Progenitor cell of endocrine pancreas (in vitro differentiated cells): ENCODE measurements at places on chromosomes 6 and 20. TPM values are rescaled to one million over a fixed set of nuclear protein-coding genes. Genes with fewer than 3 reads are reported as not detected.

DNA sequence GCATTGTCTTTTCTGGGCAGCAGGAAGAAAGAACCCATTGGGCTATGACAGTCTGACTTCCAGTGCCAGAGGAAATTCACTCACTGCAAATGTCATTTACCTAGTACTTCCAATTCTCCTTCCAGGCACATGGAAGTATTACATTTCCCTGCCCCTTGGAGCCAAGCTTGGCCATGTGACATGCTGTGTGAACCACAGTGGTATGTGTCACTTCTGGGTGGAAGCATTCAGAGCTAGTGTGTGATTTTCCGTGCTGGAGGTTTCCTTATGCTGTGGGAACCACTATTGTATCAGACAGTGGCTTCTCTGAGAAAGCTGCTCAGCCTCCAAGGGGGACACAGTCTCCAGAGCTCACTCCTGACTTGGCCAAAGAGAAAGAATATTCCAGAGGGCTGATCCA is 387.6 kb downstream of the CDC5L start:
- no peak for DNase-seq
- H3K27ac ChIP-seq: no peak overlapping the region
- H3K4me3 ChIP-seq: no peak overlapping the region

GRCh38 chr6:47483853-47484546 is 6.4 kb downstream of the CD2AP start:
- H3K4me1 ChIP-seq: peaks cover 40% of the 10 kb centered on the region
- H3K4me3 ChIP-seq: no peak overlapping the region
- H3K36me3 ChIP-seq: peaks cover 1% of the 10 kb centered on the region
- no peak for DNase-seq
- H3K27ac ChIP-seq: peak overlapping the region; percentile 75

DNA sequence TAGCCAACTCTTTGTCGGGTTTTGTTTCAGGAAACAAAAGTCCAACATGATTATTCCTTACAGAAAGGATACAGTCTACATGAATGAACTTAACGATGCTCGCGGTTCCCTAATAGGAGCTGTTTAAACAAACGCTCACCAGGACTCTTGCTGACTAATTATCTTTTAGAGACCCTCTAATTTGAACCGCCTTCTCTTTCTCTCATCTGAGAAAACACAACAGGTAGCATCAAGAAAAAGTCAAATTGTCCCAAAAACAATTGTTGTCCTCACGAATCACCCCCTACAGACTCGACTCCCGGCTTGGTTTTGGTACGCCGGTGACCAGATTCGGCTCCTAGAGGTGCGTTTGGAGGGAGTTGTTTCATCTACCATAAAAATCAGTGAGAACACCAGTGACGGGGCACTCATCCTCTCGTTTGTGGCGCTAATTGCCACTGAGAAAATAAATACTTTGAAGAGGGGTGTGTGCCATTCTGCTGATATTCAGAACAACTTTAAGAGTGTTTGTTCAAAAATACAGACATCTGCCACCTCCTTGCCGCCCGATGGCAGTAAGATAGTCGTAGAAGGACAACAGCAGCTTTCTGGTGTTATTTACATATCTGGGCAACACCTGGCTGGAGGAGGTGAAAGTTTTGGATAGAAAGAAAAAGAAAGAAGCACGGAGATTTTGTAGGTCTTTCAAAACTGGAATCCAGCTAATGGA is 1.1 kb upstream of the SIM1 start:
- H3K36me3 ChIP-seq: no peaks in the 10 kb centered on the region
- peak overlapping the region; percentile 41 for H3K27ac ChIP-seq
- peak overlapping the region; percentile 72 for H3K4me3 ChIP-seq
- peaks cover 8% of the 10 kb centered on the region for H3K4me1 ChIP-seq
- peaks cover 92% of the 10 kb centered on the region for H3K27me3 ChIP-seq
- no peak for DNase-seq

The RING1 gene
- 56.2 and 62.4 TPM in 2 replicates for total RNA-seq

The MOG gene
- total RNA-seq: not detected in 2 replicates

- H3K27me3 ChIP-seq: no peaks in the 10 kb centered on the region
- peak overlapping the region; percentile 74 for H3K27ac ChIP-seq
- no peaks in the 10 kb centered on the region for H3K36me3 ChIP-seq
- no peak for DNase-seq
- H3K4me1 ChIP-seq: peaks cover 20% of the 10 kb centered on the region
These were observed 99.1 kb downstream of the HIVEP2 start for GRCh38 chr6:142845624-142846458.

- no peak overlapping the region for H3K27ac ChIP-seq
- no peak overlapping the region for H3K4me3 ChIP-seq
These were observed 124.3 kb upstream of the CNR1 start for GRCh38 chr6:88290411-88290810.

DNA sequence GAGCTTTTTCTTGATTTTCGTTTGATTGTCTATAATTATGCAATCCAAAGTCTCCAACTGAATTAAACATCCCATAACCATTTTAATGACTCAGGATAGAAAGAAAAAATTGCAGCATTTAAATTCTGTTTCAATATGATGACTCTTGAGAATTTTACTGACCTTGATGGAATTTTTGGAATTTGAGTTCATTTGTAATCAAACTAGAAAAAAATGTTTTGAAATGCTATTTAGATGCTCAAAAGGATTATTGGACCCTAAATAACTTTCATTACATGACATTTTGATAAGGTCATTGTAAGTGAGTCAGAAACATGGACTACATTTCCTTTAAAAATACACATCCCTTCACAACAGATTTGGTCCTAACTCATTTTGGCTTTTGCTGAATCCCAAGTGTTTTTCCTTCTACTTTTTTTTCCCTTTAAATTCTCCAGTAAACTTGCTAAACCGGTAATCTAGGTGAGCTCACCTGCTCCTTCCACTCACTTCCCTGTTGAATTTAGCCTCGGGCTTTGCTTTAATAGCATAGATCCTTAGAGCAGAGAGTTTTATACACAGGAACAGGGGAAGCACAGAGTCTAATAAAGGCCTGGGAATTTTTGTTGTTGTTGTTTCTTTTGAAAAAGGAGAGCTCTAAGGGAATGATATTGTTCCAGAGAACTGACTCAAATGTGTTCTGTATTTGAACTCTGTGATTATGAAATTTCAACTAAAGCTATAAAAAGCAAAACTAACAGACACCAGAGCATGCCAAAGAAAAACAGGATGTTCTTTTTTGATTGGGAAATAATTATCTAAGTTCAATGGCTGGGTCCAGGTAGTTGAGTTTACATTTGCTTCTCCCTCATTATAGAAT is 1088.2 kb upstream of the CITED2 start:
- no peak for DNase-seq
- H3K27me3 ChIP-seq: no peaks in the 10 kb centered on the region
- peaks cover 5% of the 10 kb centered on the region for H3K36me3 ChIP-seq
- peak overlapping the region; percentile 89 for H3K27ac ChIP-seq
- H3K4me1 ChIP-seq: peaks cover 27% of the 10 kb centered on the region

GRCh38 chr6:7650878-7651277 is 60.9 kb downstream of the SNRNP48 start:
- H3K27ac ChIP-seq: no peak overlapping the region
- no peak for DNase-seq
- H3K4me3 ChIP-seq: no peak overlapping the region

GRCh38 chr6:43861212-43861894 is 91.3 kb downstream of the VEGFA start:
- no peak for DNase-seq
- H3K4me3 ChIP-seq: no peak overlapping the region
- no peak overlapping the region for H3K27ac ChIP-seq
- no peaks in the 10 kb centered on the region for H3K36me3 ChIP-seq

- no peaks in the 10 kb centered on the region for H3K4me1 ChIP-seq
- peaks cover 12% of the 10 kb centered on the region for H3K36me3 ChIP-seq
- H3K27ac ChIP-seq: no peak overlapping the region
- no peaks in the 10 kb centered on the region for H3K27me3 ChIP-seq
These were observed 58.0 kb downstream of the APCDD1L start for GRCh38 chr20:58457083-58457695.

- H3K36me3 ChIP-seq: no peaks in the 10 kb centered on the region
- no peaks in the 10 kb centered on the region for H3K27me3 ChIP-seq
- peaks cover 33% of the 10 kb centered on the region for H3K4me1 ChIP-seq
- H3K27ac ChIP-seq: peak within 1 kb of the TSS; percentile 60
- no peak for DNase-seq
These were observed at the start of gene RUNX2 for GRCh38 chr6:45327956-45328522. Gene RUNX2, plus strand, starts transcription at chr6:45328330. Its CDS starts 397 bp downstream, at chr6:45328727.

DNA sequence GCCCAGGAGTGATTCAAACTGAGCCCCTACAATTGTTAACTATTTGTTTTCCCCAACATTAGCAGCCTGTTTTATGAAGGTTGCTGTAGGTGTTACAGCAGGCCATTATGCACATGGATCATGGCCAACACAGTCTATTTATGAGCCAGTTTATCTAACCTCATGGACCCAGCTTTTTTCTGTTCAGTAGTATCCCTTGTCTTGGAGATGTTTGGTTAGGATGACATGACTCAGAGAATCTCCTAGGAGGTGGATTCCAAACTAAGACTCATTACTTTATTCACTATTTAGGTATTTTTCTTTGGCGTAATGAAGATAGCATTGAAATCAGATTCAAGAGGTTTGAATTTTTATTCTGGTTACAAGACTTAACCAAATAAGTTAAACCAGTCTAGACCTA is 62.8 kb upstream of the TFB1M start:
- H3K4me3 ChIP-seq: no peak overlapping the region
- DNase-seq: no peak
- no peaks in the 10 kb centered on the region for H3K36me3 ChIP-seq
- no peak overlapping the region for H3K27ac ChIP-seq
- peaks cover under 1% of the 10 kb centered on the region for H3K27me3 ChIP-seq
- H3K4me1 ChIP-seq: peaks cover 12% of the 10 kb centered on the region

GRCh38 chr6:27565839-27566779 is 93.2 kb upstream of the ZNF184 start:
- peaks cover 66% of the 10 kb centered on the region for H3K27me3 ChIP-seq
- H3K27ac ChIP-seq: peak overlapping the region; percentile 54
- H3K4me1 ChIP-seq: peaks cover 3% of the 10 kb centered on the region
- H3K4me3 ChIP-seq: peak overlapping the region; percentile 74
- peak; percentile 26 for DNase-seq
- no peaks in the 10 kb centered on the region for H3K36me3 ChIP-seq

GRCh38 chr6:155523821-155524651 is 68.4 kb upstream of the NOX3 start:
- no peak for DNase-seq
- H3K36me3 ChIP-seq: no peaks in the 10 kb centered on the region
- no peak overlapping the region for H3K4me3 ChIP-seq
- H3K27me3 ChIP-seq: no peaks in the 10 kb centered on the region
- H3K4me1 ChIP-seq: peaks cover 10% of the 10 kb centered on the region

DNA sequence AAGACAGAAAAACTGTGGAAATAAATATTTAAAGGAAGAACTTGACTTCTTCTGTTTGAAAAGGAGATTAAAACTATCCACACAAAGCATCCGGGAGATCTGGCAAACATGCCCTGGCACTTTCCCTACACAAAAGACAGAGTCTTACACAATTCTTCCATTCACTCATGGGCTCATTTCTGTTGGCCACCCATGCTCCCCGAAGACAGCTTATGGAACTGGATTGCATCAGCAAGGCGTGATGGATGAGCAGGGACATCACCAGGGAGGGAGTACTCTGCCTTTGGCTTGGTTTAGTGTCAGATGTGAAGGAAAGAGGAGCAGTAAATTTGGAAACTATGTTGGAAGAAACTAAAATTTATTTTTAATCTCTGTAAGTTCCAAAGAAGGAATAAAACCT is 379.3 kb downstream of the CD109 start:
- no peaks in the 10 kb centered on the region for H3K27me3 ChIP-seq
- no peak for DNase-seq
- H3K4me3 ChIP-seq: no peak overlapping the region

- H3K4me1 ChIP-seq: no peaks in the 10 kb centered on the region
- no peaks in the 10 kb centered on the region for H3K27me3 ChIP-seq
- H3K27ac ChIP-seq: no peak overlapping the region
- no peak for DNase-seq
These were observed 524.9 kb downstream of the PHF3 start for GRCh38 chr6:64160486-64160885.

The AAR2 gene
- total RNA-seq: 24.8 and 27.7 TPM in 2 replicates

- no peak overlapping the region for H3K27ac ChIP-seq
- no peak for DNase-seq
- no peaks in the 10 kb centered on the region for H3K36me3 ChIP-seq
- H3K27me3 ChIP-seq: peaks cover 1% of the 10 kb centered on the region
- H3K4me1 ChIP-seq: no peaks in the 10 kb centered on the region
These were observed 547.9 kb upstream of the CDH4 start for GRCh38 chr20:60704147-60704546.

GRCh38 chr6:142322066-142322465 is 20.3 kb downstream of the ADGRG6 start:
- DNase-seq: no peak
- H3K4me1 ChIP-seq: peaks cover 44% of the 10 kb centered on the region
- H3K27ac ChIP-seq: no peak overlapping the region
- no peak overlapping the region for H3K4me3 ChIP-seq

The SIM1 gene
- 6.9 and 7.4 TPM in 2 replicates for total RNA-seq

The RIPPLY2 gene
- not detected in 2 replicates for total RNA-seq
